Activated CD4-positive, alpha-beta T cell treated with anti-CD3 and anti-CD28 coated beads, Interleukin-2, amount 10 ng/mL, durations not matched to agents 24 days and 14 days (primary cell): ENCODE measurements at places on chromosomes 6 and 20. TPM values are rescaled to one million over a fixed set of nuclear protein-coding genes. Genes with fewer than 3 reads are reported as not detected.

DNA sequence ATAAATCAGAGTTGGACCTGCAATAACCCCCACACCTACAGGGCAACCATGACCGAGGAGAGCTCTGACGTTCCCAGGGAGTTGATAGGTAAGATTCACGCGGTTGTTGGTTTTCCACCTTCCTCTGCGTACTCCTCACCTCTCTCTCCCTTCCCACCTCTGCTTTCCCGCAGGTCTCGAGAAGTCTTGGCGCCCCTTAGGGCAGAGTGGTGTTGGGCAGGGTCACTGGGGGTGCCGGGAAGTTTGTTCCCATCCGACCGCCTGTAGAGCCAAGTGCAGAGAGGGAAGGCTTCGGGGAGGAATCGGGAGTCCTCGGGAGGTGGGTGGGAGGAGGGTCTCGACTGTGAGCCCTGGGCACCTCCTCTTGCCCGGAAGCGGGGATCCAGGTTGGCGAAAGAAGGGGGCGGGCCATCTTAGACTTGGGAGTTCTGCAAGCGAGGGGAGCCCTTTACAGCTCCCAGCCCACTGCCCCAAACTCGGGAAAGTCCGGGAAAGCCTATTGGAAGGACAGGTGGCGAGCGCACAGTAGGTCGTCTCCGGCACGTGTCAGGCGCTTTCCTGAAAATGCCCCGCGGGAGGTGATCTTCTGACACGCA, 672 bp downstream of the CARMIL1 start:
- peak overlapping the region; percentile 86 for H3K4me3 ChIP-seq
- peaks cover 20% of the 10 kb centered on the region for H3K4me1 ChIP-seq
- H3K36me3 ChIP-seq: no peaks in the 10 kb centered on the region

DNA sequence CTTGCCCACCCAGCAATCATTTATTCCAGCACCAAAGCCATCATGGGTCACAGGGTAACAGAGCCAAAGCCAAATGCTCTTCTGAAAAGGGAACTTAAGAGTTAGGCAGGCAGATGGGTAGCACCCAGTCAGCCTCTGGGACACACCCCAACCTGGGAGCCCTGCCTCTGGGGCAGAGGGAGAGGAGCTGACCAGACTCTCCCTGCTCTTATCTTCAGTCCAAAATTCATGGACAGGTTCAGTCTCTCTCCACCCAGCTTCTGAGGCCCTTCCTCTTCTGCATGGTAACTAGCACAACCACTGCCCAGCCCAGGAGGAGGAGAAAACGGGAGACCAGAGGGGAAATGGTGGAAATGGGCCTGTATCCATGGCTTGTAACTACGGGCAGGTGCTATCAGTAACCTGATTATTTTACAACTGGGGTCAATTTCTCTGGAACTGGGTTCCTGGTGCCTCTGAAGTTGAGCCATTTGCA, 105.4 kb downstream of the NOL4L start:
- no peak overlapping the region for H3K4me3 ChIP-seq
- no peak for DNase-seq
- peaks cover 12% of the 10 kb centered on the region for H3K4me1 ChIP-seq
- no peaks in the 10 kb centered on the region for H3K27me3 ChIP-seq
- H3K27ac ChIP-seq: no peak overlapping the region
- no peaks in the 10 kb centered on the region for H3K36me3 ChIP-seq

GRCh38 chr6:105192707-105193465, 13.1 kb upstream of the POPDC3 start:
- no peak for DNase-seq
- no peak overlapping the region for H3K4me3 ChIP-seq
- no peaks in the 10 kb centered on the region for H3K36me3 ChIP-seq

GRCh38 chr6:42326248-42326647, 108.6 kb upstream of the MRPS10 start:
- no peak overlapping the region for H3K4me3 ChIP-seq
- H3K4me1 ChIP-seq: peaks cover 15% of the 10 kb centered on the region
- H3K36me3 ChIP-seq: peaks cover 14% of the 10 kb centered on the region
- no peaks in the 10 kb centered on the region for H3K27me3 ChIP-seq
- no peak overlapping the region for H3K27ac ChIP-seq

GRCh38 chr6:5670811-5671561, 335.7 kb downstream of the NRN1 start:
- no peaks in the 10 kb centered on the region for H3K27me3 ChIP-seq
- peaks cover 3% of the 10 kb centered on the region for H3K36me3 ChIP-seq
- H3K27ac ChIP-seq: peak overlapping the region; percentile 74
- DNase-seq: peak; percentile 67
- H3K4me3 ChIP-seq: no peak overlapping the region

GRCh38 chr20:8583566-8584043, 451.5 kb downstream of the PLCB1 start:
- no peak overlapping the region for H3K27ac ChIP-seq
- no peak for DNase-seq
- no peaks in the 10 kb centered on the region for H3K36me3 ChIP-seq
- H3K4me3 ChIP-seq: no peak overlapping the region
- no peaks in the 10 kb centered on the region for H3K27me3 ChIP-seq

DNA sequence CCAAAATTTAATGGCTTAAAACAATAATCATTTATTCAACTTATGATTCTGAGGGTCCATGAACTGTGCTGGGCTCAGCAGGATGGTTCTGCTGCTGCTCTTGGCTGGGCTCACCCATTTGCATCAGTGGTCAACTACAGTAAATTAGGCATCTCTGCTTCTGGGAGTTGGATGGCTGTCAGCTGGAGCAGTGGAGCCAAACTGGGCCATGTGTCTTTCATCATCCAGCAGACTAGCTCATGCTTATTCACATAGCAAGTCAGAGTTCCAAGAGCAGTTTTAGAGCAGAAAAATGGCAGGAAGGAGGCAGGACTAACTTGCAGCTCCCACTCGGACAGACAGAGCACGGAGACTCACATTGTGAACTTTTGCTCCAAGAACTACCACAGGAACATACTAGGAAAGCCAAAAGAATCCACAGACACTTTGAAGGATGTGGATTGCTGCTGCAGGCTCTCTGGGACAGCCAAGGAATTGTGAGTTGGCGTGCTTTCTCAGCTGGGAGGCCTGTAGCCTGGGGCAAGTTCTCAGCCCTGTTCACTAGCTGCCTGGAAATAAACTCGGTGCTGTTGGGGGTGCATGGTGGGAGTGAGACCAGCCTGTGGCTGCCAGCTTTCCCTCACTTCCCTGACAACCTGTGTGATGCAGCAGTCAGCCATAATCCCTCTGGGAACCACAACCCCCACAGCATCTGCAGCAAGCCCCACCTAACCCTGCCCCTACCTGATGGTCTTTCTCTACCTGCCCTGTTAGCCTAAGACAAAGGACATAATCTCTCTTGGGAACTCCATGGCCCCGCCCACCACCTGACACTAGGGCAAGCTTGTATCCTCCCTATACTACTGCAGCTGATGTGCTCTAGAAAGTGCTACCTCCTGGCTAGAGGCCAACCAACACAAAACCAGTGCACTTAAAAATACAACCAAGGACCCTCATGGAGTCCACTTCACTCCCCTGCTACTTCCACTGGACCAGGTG, 129.0 kb downstream of the JPH2 start:
- H3K4me1 ChIP-seq: peaks cover 10% of the 10 kb centered on the region
- H3K36me3 ChIP-seq: peaks cover 20% of the 10 kb centered on the region
- no peak overlapping the region for H3K4me3 ChIP-seq
- DNase-seq: peak; percentile 47

- no peak overlapping the region for H3K27ac ChIP-seq
- DNase-seq: no peak
- H3K36me3 ChIP-seq: no peaks in the 10 kb centered on the region
- no peaks in the 10 kb centered on the region for H3K4me1 ChIP-seq
- no peaks in the 10 kb centered on the region for H3K27me3 ChIP-seq
Measured at GRCh38 chr6:146047371-146047770, 18.5 kb downstream of the GRM1 start.

GRCh38 chr6:157632821-157633220, 190.2 kb upstream of the SNX9 start:
- no peaks in the 10 kb centered on the region for H3K27me3 ChIP-seq
- DNase-seq: no peak
- H3K4me3 ChIP-seq: no peak overlapping the region
- H3K4me1 ChIP-seq: peaks cover 8% of the 10 kb centered on the region
- no peak overlapping the region for H3K27ac ChIP-seq
- H3K36me3 ChIP-seq: peaks cover 2% of the 10 kb centered on the region

DNA sequence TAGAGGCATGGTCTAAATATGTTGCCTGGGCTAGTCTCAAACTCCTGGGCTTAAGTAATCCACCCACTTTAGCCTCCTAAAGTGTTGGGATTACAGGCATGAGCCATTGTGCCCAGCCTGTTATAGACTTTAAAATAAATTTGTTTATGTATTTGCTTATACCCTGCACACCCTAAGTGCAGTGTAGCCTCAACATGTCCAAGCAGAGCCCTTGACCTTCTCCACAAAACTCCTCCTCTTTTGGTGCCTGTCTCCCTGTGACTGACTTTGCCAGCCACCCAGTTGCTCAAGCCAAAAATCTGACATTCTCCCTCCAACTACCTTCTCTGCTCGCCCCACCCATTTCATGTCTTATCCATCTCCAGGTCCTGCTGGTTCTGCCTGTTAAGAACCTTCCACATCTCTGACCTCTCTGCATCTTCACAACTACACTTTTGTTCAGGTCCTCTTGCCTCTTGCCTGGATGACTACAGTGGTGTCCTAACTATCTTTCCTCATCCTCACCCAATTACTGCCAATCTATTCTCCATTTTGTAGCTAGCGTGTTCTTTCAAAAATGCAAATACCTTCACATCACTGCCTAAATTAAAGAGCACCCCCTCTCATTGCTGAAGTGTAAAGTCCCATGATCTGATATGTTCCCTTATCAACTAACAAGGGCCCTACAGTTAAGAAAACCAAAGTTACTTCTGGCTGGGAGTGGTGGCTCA, 11.2 kb upstream of the KIFC1 start:
- peaks cover 5% of the 10 kb centered on the region for H3K27me3 ChIP-seq
- no peak for DNase-seq
- no peaks in the 10 kb centered on the region for H3K4me1 ChIP-seq

DNA sequence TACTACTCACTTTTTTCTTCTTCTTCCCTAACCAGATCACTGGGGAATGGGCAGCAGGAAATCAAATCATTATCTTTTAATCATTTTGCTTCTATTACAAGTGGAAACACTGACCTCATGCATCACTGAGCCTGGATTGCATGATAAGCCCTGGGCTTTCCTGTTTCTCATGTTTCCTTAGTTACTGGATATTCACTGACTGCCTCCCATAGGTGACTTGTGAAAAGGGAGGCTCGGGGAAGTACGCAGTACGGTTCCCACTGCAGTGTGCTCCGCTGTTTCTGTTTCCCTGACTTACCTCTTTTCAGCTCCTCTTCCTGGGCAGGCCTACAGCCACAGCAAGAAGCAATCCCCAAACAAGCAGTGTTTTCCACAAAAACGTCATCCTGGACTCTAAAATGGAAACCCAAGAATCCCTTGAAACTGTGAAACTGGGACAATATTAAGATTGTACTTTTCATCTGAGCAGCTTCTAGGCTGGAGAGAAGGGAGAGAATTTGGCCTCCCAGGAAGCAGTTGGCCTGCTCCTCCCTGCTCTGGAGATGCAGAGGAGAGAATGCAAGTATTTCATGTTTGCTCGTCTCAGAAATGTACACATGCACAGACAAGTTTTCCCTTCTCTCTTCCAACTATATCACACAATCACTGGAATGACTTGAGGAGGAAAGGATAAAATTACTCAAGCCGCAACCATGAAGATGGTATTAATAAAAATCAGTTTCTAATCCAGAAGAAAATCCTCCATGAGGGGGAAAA, 13.1 kb downstream of the BTNL2 start:
- H3K4me3 ChIP-seq: no peak overlapping the region
- DNase-seq: peak; percentile 46
- peaks cover 4% of the 10 kb centered on the region for H3K4me1 ChIP-seq
- no peak overlapping the region for H3K27ac ChIP-seq
- H3K36me3 ChIP-seq: no peaks in the 10 kb centered on the region

DNA sequence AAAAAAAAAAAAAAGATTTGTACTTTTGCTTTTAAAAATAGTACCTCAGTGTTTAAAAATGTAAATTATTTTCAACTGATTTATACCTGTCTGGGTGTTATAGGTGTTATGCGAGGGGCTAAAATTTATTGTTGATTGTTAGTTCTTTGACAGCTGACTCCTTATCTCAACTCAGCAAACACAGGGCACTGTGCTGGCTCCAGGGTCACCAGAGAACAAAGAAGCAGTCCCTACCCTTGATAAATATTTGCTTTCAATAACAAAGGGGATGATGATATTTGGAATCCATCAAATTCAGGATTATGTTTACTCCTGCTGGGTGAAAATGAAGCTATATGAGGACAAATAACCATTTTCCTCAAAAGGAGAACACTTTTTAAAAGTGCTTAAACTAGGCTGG, 34.2 kb upstream of the KAT14 start:
- DNase-seq: no peak
- no peaks in the 10 kb centered on the region for H3K36me3 ChIP-seq
- no peak overlapping the region for H3K27ac ChIP-seq
- H3K4me3 ChIP-seq: no peak overlapping the region

The POM121L2 gene
- not detected in 2 replicates for total RNA-seq

The ADGRF4 gene
- not detected in 2 replicates for total RNA-seq

The SULF2 gene
- total RNA-seq: 1.2 and 1.3 TPM in 2 replicates

The ARG1 gene
- total RNA-seq: not detected in 2 replicates

The ME1 gene
- total RNA-seq: not detected in 2 replicates

The PDYN gene
- not detected in 2 replicates for total RNA-seq

The FOXA2 gene
- total RNA-seq: not detected in 2 replicates

The PTCRA gene
- not detected in 2 replicates for total RNA-seq
